Activated CD4-positive, alpha-beta T cell treated with anti-CD3 and anti-CD28 coated beads, Interleukin-2, amount 10 ng/mL, durations not matched to agents 7 days and 5 days (primary cell): ENCODE measurements at places on chromosomes 11 and 22. TPM values are rescaled to one million over a fixed set of nuclear protein-coding genes. Genes with fewer than 3 reads are reported as not detected.

Gene MPPED2
- 0.33 TPM for total RNA-seq

Gene FBXO3
- 24.2 TPM for total RNA-seq

- H3K36me3 ChIP-seq: no peaks in the 10 kb centered on the region
- no peak overlapping the region for H3K4me3 ChIP-seq
- H3K27ac ChIP-seq: no peak overlapping the region
- DNase-seq: no peak
Observed at GRCh38 chr11:127049486-127049885, 48.9 kb upstream of the KIRREL3 start.

GRCh38 chr11:133065847-133066485 lies 466.3 kb downstream of the OPCML start:
- no peak for DNase-seq
- no peaks in the 10 kb centered on the region for H3K36me3 ChIP-seq
- peaks cover 23% of the 10 kb centered on the region for H3K27me3 ChIP-seq
- H3K27ac ChIP-seq: no peak overlapping the region
- peaks cover 9% of the 10 kb centered on the region for H3K4me1 ChIP-seq
- H3K4me3 ChIP-seq: no peak overlapping the region

GRCh38 chr11:36722421-36722820 lies 124.4 kb upstream of the RAG2 start:
- DNase-seq: no peak
- H3K4me3 ChIP-seq: no peak overlapping the region
- H3K4me1 ChIP-seq: no peaks in the 10 kb centered on the region
- no peaks in the 10 kb centered on the region for H3K36me3 ChIP-seq
- peaks cover 9% of the 10 kb centered on the region for H3K27me3 ChIP-seq
- no peak overlapping the region for H3K27ac ChIP-seq
